ENCODE measurements at places on chromosomes 13 and 19.

- no peak for DNase-seq
Observed at GRCh38 chr13:77383097-77383496, 56.2 kb upstream of the MYCBP2 start.

DNA sequence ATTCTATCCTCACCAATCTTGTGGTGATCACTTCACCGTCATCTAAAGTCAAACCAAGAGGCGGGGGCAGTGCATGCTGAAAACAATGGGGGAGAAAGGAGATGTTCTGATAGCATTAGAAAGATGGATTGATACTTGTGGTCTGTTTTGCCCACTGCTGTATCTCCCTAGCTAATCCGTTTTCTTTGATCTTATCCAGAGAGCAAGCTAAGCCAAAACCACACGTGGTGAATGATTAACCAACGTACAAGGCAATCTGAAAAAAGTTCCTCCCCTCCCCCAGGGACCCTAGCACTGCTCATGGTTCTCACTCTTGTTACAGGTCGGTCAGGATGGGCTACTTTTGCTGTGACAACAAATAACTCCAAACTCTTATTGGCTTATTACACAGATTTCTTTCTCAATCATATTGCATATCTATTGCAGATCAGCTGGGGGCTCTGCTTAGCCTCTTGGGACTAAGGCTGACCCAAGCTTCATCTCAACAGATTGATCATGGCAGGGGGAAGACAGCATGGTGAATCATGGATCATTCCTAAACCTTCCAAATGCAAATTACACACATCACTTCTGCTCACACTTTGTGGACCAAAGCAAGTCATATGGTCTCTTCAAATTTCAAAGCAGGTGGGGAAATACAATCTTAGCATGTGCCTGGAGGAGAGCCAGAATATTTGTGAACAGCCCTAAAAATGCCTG, 11.9 kb upstream of the C13orf42 start:
- DNase-seq, result no peak

- no peak for DNase-seq
Observed at GRCh38 chr19:46924874-46925547, 64.2 kb downstream of the ARHGAP35 start.

DNA sequence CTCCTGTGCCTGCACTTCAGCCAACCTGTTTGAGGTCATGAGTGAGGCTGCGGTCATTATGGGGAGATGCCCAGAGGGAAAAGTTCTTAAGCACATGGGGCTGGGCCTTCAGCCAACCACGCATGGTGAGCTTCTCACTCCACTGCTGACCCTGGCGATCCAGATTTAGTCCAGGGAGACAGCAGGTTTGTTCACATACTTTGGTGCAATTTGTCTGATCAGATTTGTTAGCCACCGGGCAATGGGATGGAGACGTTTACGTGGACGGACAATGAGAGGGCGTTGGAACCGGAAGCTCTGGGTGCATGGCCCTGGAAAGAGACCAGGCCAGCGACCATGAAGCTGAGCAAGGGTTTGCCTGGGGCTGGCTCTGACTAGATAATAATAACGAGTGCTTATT, 56.2 kb downstream of the RGCC start:
- no peak for DNase-seq

- no peak for DNase-seq
Observed at GRCh38 chr19:11410682-11411081, 8.4 kb downstream of the RGL3 start.

DNA sequence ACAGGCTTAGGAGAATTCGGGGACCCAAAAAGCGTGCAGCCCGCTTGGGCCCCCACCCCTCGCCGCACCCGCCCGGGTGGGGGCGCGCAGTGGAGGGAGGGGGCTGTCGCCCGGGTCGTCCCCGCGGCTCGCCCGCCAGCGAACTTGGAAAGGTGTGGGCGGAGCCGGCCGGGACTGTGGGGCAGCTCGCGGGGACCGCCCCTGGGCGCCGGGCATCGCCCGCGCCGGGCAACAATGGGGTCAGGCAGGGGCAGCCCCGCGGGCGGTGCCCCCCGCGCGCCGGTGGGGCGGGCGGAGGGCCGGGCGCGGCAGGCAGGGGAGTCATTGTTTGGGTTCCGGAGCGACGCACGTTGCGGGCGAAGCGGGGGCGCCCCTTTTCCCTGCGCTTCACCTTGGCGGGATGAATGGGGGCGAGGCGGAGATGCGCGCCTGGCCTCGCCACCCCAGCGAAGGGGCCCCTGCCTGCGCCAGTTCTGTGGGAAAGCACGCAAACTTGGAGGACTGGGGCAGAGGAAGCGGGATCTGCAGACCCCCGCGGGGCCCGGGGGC, 647 bp upstream of the KLF12 start:
- DNase-seq, result peak; percentile 33

- DNase-seq, result no peak
Observed at GRCh38 chr13:19153782-19154450, 27.7 kb downstream of the TUBA3C start.

- DNase-seq, result no peak
Observed at GRCh38 chr13:113848020-113848419, 15.9 kb downstream of the GAS6 start.

GRCh38 chr19:4449639-4450028, 8.0 kb downstream of the UBXN6 start:
- no peak for DNase-seq

DNA sequence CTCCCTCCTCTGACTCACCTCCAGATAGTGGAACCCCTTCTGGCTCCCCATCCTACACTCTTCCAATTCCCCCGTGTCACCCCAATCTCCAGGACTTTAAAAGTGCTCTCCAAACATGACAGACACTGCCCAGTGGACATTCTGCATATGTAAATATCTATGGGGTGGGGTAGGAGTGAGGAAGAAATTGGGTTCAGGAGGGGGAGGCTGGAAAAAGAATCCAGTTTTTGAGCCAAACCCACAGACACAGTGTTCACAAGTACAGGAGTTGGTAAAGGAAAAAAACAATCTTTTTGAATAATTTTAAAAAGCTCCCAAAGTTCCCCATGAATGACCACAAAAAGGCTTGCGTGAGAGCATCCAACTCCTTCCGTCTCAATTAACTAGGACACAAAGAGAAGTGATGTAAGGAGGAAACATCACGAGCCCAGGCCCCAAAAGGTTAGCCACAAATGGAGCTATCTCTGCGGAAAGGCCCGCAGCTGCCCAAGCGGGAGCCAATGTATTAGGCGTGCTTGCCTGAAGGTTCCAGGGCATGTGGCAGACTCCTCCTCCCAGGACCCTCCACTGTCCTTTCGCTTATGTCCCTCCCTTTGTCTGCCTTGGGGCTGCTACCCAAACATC, 18.0 kb downstream of the ZC3H4 start:
- no peak for DNase-seq

DNA sequence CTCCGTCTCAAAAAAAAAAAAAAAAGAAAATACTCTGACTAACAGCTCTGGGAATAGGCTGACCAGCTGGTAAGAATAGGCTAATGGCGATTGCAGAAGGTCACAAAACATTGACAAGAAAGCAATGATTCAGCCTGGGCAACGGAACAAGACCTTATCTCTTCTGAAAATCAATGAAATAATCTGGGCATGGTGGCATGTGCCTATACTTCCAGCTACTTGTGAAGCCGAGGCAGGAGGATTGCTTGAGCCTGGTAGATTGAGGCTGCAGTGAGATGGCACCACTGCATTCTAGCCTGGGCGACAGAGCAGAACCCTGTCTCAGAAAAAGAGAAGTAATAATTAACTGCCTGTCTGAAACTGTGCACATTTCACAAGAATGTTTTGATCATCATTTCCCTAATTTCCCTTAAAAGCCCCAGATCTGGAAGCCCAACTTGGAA, 18.8 kb upstream of the MTRF1 start:
- no peak for DNase-seq

DNA sequence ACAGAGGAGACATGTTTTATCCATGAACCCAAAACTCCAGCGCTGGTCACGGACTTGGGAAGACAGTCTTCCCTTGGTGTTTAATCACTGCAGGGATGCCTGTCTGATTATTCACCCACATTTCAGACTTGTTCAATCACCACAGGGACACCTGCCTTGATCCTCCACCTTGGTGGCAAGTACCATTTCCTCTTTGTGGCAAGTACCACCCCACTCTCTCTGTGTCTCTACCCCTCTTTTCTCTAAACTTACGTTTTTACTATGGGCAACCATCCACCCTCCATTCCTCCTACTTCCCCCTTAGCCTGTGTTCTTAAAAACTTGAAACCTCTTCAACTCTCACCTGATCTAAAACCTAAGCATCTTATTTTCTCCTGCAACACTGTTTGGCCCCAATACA, 16.8 kb downstream of the ZNF83 start:
- no peak for DNase-seq

- peak; percentile 66 for DNase-seq
Observed at GRCh38 chr13:112931028-112931934, 37.7 kb upstream of the MCF2L start.
